ENCODE measurements at places on chromosomes 12 and 14.

DNA sequence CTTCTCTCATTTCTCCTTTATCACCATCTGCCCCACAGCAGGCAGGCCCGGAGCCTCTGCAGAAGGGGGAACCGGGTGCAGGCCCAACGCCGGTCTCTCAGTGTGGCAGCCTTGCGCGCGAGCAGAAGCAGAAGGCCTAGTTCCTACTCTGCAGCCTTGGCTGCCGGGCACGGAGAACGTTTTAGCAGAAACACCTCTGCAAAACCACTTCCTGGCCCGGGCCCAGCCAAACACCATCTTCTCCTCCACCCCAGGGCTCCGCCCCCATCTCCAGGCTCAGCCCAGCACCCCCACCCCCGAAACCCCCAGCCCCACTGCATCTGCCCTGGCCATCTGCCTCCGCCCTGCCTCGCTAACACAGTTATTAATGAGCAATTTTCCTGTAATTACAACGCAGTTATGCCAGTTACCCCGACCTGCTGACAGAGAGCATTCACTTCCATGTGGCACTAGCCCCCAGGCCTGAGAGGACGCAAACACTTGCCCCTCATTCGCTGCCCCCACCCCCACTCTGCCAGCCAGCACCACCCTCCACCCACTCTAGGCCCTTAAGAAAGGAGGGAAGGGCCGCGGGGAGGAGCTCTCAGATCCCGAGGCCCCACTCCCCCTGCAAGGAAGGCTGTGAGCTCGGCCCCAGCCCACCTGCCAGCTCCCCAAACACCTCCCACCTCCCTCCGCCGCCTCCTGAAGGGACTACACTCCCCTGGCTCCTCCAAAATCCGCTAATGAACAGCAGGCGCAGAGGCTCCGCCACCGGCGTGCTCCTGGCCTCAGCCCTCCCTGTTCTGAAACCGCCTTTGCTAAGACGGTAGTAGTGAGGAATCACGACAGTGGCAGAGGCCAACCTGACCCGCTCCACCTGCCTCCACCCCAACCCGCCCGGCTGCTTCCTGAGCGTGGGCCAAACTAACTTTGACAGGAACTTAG is 44.7 kb upstream of the FBRSL1 start:
- no peak for DNase-seq

- DNase-seq: no peak
Measured at GRCh38 chr14:72740504-72740961, 153.4 kb downstream of the DPF3 start.

DNA sequence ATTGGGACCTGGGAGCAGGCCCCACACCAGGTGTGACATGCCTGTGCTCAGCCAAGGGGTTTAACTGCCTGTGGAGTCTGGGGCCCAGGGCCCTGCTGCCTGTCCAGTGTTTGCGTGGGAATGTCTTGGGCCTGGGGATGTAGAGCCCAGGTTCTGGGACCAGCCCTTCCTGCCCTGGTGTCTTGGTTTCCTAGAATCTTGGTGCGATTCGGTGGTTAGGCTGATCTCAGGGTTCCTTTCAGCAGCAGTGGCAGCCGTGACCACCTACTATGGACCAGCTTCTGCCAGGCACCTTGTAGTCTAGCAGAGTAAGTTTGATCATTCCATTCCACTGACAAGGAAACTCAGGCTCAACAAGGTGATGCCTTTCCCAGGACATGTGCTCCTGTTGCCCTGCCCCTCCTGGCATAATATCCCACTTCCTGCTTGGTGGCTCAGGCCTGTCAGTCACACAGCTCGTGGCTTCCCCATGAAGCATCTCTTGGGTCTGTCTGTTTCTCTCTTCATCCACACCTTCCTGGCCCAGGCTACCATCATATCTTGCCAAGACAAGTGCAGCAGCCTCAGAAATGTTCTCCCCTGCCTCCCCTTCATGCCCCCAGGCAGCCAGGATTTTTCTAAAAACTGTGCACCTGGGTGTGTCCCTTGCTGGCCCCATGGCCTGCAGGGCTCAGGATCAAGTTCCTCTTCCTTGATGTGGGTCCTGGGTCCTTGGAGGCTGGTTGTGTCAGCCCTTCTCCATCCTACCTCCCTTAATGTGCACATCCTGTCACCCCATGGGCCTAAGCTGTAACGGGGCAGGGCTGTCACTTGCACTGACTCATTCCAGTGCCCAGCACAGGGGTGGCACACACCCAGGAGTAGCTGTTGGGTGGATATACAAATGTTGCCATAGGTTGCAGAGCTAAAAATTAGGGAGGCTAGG is 101.6 kb downstream of the SLC25A47 start:
- no peak for DNase-seq

GRCh38 chr12:9869307-9870161 is at the start of gene CLEC2B:
CLEC2B (minus strand) TSS chr12:9869354.
- DNase-seq: no peak

GRCh38 chr12:124317400-124317799 is 22.5 kb downstream of the RFLNA start:
- no peak for DNase-seq

GRCh38 chr12:27622436-27623195 is 73.6 kb upstream of the REP15 start:
- no peak for DNase-seq

DNA sequence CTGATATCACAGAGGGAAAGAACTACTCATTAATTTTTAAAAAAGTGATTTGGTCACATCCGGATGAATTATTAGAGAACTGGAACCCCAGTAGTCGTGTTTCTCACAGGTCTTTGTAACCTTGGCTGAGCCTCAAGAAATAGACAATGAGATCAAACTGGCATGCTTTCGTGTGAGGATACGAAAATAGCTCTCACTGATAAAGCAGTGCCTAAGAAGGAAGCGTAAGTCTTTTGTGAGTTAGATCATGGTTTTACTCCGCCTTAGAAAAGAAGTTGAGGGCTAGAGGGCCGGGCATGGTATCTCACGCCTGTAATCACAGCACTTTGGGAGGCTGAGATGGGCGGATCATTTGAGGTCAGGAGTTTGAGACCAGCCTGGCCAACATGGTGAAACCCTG is 33.8 kb upstream of the GALNT16 start:
- no peak for DNase-seq

DNA sequence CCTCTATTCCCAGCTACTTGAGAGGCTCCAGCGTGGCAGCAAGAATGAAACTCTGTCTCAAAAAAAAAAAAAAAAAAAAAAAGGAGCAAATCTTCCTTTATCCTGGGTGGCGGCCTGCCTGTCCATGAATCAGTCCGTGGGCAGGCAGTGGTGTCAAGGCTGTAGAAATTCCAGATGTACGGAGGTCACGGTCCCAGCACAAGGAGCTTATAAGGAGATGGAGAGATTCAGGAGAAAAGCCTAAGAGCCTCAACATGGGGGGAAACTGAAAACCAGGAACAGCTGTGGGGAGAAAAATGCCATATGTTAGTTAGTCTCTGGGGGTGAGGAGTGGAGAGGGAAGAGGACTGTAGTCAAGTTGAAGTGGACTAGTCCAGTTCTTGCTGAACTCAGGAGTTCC is 130.5 kb upstream of the CRY1 start:
- DNase-seq: no peak

- DNase-seq: no peak
Measured at GRCh38 chr14:33499687-33500086, 451.2 kb downstream of the EGLN3 start.

DNA sequence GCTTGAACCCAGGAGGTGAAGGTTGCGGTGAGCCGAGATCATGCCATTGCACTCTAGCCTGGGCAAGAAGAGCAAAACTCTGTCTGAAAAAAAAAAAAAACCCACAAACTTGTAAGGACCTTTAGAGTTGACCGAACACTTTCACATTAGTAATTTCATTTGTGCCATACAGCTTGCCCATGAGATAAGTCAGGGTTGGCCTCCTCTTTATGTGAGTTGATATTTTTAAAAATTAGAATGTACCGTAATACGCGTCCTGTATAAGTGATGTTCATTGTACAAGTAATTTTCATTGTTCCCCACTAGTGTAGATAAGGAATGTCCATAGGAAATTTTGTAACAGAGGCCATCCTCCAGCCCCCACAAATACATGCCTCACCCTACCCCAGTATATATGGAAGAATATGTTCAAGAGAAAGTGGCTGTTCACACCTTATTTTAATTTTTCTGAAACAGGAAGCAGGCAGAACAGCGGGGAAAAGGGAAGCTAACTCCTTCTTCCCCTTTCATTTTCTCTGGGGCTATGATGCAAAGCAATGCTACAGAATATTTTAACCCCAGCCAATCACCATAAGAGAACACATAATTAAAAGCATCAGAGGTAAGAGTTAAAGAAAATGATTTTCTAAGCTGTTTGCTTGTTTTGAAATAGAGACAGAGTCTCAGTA is 31.9 kb upstream of the HIF1A start:
- DNase-seq: no peak

DNA sequence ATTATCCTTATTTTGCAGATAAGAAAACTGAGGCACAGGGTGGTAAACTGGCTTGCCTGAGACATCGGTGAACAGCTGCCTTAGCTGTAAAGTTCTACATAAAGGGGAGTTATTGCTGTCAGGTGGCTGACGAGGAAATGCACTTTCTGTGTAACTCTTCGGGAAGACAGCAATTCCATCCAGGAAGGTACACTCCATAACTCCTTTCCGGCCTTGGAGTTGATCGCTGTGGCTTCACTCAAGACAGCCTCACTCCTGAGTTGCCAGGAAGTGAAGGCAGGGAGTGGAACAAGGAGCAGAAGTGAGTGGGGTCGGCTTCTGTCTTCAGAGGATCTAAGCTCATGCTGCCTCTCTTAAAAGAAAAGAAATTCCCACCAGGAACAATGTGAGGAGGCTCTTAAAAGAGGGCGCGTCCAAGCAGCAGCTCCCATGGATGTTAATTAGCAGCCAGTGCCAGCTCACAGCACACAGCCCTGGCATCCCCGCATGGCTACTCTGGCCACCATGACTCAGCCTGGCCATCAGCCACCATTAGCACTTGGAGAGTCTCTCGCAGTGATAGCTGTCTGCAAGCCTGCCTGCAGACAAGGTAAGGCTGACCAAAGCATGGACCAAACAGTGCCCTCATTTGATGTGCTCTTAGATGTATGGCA is 60.3 kb downstream of the NUAK1 start:
- DNase-seq: no peak

DNA sequence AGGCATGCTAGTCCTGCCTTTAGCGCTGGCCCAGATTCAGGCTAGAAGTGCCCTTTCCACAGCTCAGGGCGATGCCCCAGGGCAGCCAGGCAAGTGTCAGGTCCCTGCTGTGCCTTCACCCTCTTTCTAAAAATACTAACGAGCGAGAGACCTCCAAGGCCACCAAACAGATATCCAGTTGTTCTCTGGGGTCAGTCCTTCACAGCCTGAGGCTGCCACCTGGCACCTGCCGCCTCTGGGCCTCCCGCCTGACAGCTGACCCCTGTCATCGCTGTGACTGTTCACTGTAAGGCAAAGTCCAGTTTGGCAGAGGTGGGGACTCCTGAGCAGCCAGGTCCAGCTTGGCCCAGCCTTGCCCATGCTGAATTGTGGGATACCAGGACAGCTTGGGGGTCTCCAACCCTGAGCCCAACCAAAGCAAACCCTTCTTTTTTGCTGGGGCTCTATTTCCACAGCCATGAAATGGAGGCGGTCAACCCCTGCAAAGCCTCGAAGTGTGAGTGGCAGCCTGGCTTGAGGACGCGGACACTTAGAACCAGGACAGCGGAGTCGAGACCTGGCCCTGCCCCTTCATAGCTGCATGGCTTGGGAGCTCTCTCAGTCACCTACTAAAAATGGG is 79.9 kb downstream of the NINJ2 start:
- DNase-seq: no peak

- no peak for DNase-seq
Measured at GRCh38 chr12:113402586-113403260, 964 bp downstream of the SDS start.

GRCh38 chr14:67527756-67528155 is 5.3 kb upstream of the PLEKHH1 start:
- no peak for DNase-seq

DNA sequence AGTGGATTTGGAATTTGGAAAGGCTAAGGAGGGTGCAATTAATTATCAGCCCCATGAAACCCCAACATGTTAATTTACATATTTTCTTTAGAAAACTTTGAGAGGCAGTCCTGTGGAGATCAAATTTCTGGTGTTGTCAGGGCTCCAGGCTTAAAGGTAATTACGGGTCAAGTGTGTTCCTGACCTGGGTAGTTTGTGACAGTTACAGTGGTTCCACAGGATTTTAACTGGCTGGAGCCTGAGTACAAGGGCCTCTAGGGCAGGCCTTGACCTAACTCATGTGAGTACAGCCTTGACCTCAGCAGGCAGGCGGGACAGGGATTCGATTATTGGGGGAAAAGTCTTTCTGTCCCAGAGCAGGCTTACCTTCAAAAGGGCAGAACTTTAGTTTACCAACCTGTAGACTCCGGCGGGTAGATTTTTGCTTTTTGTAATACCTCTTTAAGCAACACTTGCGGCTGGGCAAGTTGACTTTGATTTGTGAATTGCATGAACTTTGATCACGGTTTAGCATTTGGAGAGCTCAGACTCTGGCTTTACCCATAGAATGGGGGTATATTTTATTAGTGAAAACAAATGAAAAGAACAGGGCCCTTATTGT is 8.4 kb upstream of the PPTC7 start:
- DNase-seq: no peak

- DNase-seq: no peak
Measured at GRCh38 chr12:42763682-42764081, 174.1 kb upstream of the PRICKLE1 start.

- no peak for DNase-seq
Measured at GRCh38 chr12:85531341-85531740, 251.3 kb downstream of the ALX1 start.

DNA sequence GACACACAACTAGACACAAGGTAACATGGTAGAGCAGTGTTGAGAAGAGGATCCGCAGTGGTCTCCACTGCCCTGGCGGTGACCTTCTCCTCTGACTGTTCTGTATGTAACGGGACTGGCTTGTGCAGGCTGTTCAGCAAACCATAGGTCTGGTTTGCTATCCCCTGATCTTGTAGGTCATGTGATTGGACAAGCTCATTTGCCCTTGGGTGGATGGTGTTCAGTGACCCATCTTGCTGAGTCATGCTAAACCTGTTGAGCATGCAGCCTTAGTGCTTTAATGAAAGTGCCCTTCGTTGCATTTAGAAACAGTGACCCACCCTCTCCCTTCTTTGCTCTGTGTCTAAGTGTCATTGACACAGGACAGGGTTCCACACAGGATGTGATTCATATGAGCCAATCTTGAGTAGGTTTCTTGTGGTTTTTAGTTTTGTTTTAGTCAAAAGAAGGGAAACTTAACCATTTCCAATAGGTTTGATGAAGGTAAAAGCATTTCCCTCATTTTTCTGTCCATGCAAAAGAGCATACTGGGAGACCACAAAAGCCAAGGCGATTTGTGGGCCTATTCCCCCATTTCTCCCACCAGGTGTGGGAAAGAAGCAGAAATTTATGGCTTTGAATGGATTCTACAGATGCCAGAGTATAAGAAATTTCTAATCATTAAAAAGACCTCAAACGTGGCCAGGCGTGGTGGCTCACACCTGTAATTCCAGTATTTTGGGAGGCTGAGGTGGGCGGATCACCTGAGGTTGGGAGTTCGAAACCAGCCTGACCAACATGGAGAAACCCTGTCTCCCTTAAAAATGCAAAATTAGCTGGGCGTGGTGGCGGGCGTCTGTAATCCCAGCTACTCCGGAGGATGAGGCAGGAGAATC is 32.6 kb upstream of the HIF1A start:
- no peak for DNase-seq

GRCh38 chr14:64419003-64419402 is 30.9 kb downstream of the MTHFD1 start:
- no peak for DNase-seq

Measured in right renal pelvis (tissue), 4 donors.